Stimulated activated CD8-positive, alpha-beta memory T cell treated with anti-CD3 and anti-CD28 coated beads, Interleukin-7, amount 100 ng/mL, for 4 hours (primary cell): ENCODE measurements at places on chromosomes 12 and 14.
A peak's percentile ranks its signal among the peaks of the same experiment; 100 is the strongest.

- no peak for DNase-seq
Measured at GRCh38 chr14:100193417-100194357, 34.2 kb upstream of the DEGS2 start.

DNA sequence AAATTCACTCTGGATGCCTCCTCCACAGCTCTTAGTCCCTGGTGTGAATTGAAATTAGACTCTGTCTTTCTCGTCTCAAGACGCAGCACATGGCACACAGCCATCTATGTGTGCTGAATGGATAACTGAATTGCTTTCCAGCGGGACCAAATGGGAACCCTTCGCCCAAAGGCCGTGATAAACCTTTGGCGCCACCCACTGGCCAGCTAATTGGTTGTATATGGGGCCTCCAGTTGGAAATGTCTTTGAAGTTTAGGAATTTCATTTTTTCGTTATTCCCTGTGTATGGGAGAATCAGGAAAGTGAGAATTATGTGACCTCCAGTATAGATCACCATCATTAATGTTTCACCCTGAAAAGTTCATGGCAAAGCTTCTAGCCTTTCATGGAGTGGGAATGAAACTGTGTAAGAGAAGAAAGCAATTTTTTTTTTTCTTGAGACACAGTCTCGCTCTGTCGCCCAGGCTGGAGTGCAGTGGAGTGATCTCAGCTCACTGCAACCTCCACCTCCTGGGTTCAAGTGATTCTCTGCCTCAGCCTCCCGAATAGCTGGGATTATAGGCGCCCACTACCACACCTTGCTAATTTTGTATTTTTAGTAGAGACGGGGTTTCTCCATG is 9.8 kb upstream of the HSP90AA1 start:
- DNase-seq: peak; percentile 48

GRCh38 chr14:93329965-93330608 is 2.7 kb downstream of the BTBD7 start:
- no peak for DNase-seq

GRCh38 chr12:55499231-55499630 is 7.1 kb downstream of the OR6C68 start:
- DNase-seq: no peak

GRCh38 chr12:50240096-50240791 is 43.1 kb downstream of the LIMA1 start:
- no peak for DNase-seq

DNA sequence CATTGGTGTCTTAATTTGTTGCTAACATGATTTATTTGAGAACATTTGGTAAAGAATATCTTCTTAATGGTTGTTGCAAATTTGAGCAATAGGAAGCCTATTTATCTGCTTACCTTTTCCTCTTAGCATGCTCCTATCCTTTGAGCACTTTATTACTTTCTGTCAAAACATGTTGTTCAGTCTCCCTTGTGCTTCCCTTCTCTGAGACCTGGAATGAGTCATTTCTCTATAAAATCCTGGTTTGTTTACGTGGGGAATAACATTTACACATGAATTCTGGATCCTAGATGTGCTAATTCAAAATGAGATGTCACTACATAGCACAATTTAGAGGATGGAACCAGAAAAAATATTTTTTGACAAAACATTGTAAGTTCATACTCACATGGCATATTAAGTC is 844.0 kb upstream of the LRFN5 start:
- no peak for DNase-seq

- no peak for DNase-seq
Measured at GRCh38 chr12:57444744-57445143, 10.2 kb downstream of the INHBC start.

GRCh38 chr14:58560208-58560607 is 77.6 kb upstream of the DACT1 start:
- DNase-seq: no peak

- peak; percentile 82 for DNase-seq
Measured at GRCh38 chr12:12716793-12717585, at the start of gene CDKN1B. TSS of gene CDKN1B (plus strand) at chr12:12717368. CDS start at chr12:12717840, 472 bp downstream.

GRCh38 chr12:98838231-98838647 is 193.1 kb downstream of the APAF1 start:
- DNase-seq: no peak

DNA sequence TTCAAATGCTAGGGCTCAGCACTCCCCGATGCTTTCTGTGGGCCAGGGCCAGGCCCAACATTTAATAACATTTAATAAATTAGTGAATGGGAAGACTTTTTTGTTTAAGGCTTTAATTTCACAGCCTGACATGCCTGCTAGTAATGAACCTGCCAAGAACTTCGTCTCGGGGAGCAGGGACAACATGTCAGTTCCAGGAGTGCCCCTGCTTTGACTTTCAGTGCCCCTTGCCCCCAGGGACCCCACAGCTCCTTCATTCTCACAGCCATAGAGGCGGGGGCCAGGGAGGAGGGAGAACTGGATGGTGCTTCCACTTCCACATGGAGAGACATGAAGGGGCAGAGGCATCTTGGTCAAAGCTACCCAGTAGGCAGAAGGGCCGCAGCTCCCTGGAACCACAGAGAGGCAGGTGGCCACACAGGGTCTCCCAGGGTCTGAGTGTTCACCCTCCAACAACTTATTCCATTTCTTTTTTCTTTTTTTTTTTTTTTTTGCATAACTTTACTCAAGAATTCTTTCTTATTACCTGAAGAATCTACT is 66.0 kb upstream of the DDX11 start:
- no peak for DNase-seq

GRCh38 chr12:58588770-58589169 is 331.5 kb downstream of the LRIG3 start:
- no peak for DNase-seq

GRCh38 chr14:31419179-31419966 is 977 bp downstream of the HEATR5A start:
- DNase-seq: no peak

DNA sequence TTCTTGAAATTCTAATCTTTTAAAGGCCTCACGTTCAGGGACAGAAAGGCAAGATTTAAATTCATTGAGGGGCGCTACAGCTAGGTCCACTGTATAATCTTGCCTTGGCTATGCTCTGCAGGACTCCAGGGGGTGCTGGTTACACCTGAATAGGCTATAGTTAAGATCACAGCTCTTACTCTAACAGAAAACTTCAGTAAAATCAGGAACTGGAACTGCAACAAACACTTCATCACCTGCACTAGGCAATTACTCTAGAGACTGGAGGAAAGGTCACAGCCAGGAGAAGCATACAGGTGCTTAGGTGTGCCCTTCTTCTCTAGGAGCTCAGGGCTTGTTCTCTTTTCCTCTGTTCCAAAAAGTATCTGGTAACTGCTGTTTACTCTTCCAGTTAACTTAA is 20.9 kb downstream of the SLCO1C1 start:
- DNase-seq: no peak

GRCh38 chr14:89661392-89661791 is 244.4 kb upstream of the FOXN3 start:
- DNase-seq: no peak

DNA sequence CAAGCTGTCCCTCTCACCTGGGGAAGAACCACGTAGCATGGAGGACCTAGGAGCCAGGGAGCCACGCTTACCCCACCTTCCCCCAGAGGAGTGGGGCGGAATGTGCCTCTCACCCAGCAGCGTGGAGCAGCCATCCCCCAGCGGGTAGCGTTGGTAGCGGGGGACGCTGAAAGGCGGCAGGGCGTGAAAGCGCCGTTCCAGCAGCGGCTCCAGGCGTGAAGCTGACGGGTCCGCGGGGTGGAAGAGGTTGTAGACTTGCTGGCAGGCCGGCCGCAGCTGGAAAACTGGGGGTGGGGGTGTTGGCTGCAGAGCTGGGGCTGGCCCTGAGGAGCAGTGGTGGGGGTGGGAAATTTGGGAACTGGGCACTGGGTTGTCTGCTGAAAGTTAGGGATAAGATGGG is 11.9 kb downstream of the ARL6IP4 start:
- no peak for DNase-seq

DNA sequence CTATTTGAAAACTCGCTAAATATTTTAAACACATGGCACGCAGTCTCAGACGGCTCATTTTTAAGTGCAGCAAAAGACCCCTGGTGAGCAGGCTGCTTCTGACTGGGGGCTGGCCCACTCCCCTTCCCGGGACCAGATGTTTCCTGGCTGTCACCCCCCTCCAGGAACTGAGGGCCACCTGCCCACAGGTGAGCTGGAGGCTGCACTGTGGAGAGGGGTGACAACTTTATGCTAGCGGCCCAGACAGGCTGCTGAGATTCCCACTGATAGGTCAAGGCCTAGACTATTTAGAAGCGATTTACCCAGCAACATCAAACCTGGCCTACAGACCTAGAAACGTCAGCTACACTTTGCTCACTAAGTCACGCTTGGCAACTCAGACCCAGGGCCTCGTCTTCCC is 92.1 kb downstream of the BCL11B start:
- no peak for DNase-seq

GRCh38 chr12:57765698-57766463 is 997 bp downstream of the CYP27B1 start:
- DNase-seq: no peak

GRCh38 chr12:68225576-68226476 is at the start of gene IL26:
TSS of gene IL26 (minus strand) at chr12:68225810. CDS start at chr12:68225756, 54 bp downstream.
- no peak for DNase-seq

- no peak for DNase-seq
Measured at GRCh38 chr12:71036526-71036925, 116.0 kb upstream of the PTPRR start.

- no peak for DNase-seq
Measured at GRCh38 chr14:85501751-85502150, 28.2 kb upstream of the FLRT2 start.

DNA sequence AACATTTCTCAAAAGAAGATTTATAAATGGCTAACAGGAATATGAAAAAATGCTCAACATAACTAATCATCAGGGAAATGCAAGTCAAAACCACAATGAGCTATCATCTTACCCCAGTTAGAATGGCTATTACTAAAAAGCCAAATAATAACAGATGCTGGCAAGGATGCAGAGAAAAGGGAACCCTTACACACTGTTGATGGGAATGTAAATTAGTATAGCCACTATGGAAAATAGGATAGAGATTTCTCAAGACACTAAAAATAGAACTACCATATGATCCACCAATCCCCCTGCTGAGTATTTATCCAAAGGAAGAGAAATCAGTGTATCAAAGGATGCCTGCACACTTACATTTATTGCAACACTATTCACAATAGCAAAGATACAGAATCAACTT is 58.3 kb downstream of the GUCY2C start:
- no peak for DNase-seq

GRCh38 chr14:37480446-37481290 is 114.4 kb downstream of the FOXA1 start:
- no peak for DNase-seq

- DNase-seq: no peak
Measured at GRCh38 chr12:46628176-46628575, 197.6 kb downstream of the SLC38A4 start.

GRCh38 chr12:106097011-106097410 is 41.7 kb downstream of the NUAK1 start:
- no peak for DNase-seq

DNA sequence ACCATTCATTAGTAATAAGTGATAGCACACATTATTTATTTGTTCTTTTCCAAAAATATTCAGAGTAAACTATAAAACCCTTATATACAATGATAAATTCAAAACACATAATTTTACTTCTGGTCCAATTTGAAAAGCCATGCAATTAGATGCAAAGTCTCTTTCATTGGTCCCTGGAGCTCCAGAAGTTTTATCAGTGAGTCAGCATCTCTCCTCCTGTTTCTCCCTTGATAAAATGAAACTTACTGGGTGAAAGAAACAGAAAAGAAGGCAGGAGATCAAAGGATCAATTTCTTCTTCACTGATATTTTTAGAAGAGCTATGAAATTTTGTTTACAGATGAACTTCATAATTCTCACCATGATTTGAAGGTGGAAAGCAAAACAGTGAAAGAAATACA is 47.5 kb downstream of the IFNG start:
- no peak for DNase-seq

DNA sequence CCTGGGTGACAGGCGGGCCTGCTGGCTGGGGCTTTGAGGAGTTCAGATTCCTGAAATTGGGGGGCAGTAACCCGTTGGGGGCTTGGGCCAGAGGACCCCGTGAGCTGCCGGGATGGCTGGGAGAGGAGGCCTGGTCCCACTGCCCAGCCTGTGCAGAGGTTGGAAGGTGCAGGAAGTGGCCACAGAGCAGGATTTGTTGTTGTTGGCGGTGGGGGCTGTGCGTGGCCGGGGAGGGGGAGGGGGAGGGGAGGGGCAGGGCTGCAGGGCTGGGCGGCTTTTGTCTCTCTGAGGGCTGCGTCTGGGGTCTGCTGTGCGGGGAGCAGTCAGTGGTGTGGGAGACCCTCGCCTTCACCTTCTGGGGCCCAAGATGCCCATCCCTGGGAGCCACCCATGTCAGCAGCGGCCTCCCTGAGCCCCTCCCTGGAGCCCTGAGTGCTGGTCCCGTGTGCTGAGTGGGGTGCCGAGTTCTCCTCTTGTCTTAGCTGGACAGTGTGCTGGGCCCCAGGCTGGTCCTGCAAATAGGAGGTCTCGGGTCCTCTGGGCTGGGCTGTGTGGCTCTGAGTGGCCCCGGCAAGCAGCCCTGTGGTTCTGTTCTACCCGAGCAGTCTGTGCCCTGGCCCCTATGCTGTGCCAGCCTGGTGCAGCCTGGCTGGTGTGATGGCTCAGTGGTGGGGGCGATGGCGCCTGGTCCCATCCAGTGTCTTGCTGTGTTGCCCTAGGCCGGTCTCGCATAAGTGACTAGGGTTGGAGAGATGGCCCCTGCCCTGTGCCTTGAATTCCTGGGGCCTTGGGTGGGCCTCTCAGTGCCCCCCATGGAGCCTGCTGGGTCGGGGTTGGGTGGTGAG is 10.3 kb downstream of the KIF26A start:
- no peak for DNase-seq

GRCh38 chr12:108046135-108046534 is 83.0 kb upstream of the WSCD2 start:
- DNase-seq: no peak

DNA sequence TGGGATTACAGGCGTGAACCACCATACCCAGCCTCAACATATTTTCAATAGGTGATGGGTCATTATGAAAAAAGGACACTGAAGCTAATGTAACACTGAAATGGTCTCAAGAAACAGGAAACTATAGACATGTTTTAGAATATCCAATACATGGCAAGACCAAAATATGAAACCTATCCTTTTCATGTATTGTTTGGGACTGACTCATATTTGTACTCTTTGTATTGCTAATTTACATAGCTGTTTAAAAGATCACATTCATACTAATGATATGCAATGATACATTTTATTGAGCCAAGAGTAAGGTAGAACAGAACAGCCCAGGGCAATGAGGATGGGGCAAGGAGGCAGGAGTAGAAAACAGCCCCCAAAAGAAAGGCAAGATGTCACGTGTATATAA is 32.6 kb downstream of the RESF1 start:
- no peak for DNase-seq

DNA sequence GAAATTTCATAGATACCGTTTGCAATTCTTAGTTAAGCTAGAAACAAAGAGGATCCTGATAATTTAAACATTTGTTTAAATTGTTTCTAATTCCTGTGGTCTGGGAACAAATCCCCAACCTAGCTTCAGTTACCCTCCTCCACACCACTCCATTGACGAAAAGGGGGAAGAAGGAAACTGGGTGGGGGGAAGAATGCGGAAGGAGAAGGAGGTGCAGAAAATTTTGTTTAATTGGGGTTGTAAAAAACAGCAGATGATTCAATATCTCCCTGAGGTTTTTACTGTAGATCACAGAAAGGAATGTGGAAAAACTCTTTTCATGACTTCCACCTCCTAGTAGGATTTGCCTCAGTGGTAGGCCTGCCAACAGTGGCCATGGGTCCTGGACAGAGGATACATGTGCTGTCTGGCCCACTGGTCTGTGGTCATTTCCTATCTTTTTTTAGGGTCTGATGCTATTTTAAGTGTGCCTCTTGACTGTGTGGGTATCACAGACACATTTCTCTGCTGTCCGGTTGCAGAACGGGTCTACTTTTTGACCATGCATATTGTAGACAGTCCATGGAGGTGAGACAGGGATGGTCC is 122.9 kb upstream of the PCED1B start:
- no peak for DNase-seq
